Activated CD4-positive, alpha-beta T cell treated with anti-CD3 and anti-CD28 coated beads, Interleukin-2, Interleukin-4, amounts not matched to agents 100 ng/mL and 50 ng/mL, durations not matched to agents 16 hours and 8 hours (primary cell): ENCODE measurements at places on chromosomes 7 and 10.

DNA sequence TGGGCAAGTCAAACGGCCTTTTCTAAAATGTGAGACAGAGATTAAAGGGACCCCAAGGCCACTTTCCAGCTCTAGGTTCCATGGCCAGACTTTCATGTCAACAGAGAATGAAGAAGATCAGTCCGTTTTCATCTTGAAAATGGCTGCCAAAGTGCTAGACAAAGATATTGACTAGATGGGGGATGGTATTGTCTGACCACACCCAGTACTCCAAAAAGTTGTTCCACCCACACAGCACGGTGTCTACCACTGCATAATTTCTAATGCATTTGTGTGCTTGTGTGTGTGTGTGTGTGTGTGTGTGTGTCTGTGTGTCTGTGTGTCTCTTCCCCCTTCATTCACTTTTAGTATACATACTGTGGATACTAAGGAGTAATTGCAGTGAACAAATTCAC is 1.3 kb downstream of the COL1A2 start:
- DNase-seq, result no peak

DNA sequence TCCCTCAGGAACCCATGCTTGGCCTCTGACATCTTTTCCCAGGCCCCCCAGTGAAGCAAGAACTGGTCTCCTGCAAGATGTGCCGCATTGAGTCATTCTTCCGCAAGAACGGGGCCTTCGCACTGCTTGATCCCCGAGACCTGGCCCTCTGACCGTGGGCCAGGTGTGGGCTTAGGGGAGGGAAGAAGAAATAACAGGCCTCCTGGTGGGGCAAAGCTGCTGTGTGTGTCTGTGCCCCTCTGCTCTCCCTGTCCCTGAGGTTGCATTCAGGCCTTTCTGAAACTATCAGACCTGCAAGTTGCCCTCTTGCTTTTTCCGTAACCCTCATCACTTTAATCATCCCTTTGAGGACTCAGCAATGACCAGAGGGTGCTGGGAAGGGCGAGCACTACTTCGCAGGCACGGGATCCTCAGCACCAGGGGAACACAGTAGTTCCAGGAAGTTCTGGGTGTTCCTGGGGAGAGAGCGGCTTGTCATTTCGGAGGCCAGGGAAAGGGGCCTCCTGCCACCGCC is 6.0 kb downstream of the ATP6V1F start:
- no peak for DNase-seq

GRCh38 chr10:110790913-110791506 is 80.7 kb upstream of the PDCD4 start:
- DNase-seq, result no peak

- DNase-seq, result no peak
Observed at GRCh38 chr10:17683541-17683940, 39.6 kb downstream of the STAM start.

DNA sequence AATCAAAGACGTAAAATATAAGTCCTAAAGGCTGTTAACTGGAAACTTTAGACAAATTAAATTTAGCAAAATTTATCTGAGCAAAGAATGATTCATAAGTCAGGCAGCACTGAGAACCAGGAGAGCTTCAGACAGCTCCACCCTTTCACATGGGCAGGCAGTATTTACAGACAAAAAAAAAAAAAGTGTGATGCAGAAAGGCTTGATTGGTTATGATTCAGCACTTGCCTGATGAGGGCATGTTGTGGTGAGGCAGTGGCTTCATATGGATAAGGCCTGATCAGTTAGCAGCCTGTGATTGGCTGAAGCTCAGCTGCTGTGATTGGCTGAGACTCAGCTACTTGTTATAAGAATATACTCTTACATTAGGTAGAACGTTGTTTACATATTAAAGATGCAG is 495.4 kb upstream of the POM121L12 start:
- DNase-seq, result no peak

GRCh38 chr7:157194948-157195347 is 56.2 kb downstream of the UBE3C start:
- no peak for DNase-seq

DNA sequence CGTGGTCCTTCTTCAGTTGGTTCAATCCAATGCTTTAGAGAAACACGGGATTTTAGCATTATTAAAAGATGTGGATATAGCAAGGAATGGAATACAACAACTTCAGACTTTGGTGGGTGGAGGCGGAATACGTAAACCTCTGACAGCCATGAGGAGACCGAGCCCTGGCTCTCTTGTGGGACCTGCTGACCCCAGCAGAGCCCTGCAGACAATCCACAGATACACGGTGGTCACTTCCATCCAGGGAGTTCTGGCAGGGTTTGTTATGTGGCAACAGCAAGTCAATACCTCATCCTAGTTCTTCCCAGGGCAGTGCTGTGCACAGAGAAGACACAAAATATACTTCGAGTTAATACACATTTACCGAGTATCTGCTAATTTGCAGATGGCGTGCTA is 118.5 kb upstream of the DIP2C start:
- no peak for DNase-seq

DNA sequence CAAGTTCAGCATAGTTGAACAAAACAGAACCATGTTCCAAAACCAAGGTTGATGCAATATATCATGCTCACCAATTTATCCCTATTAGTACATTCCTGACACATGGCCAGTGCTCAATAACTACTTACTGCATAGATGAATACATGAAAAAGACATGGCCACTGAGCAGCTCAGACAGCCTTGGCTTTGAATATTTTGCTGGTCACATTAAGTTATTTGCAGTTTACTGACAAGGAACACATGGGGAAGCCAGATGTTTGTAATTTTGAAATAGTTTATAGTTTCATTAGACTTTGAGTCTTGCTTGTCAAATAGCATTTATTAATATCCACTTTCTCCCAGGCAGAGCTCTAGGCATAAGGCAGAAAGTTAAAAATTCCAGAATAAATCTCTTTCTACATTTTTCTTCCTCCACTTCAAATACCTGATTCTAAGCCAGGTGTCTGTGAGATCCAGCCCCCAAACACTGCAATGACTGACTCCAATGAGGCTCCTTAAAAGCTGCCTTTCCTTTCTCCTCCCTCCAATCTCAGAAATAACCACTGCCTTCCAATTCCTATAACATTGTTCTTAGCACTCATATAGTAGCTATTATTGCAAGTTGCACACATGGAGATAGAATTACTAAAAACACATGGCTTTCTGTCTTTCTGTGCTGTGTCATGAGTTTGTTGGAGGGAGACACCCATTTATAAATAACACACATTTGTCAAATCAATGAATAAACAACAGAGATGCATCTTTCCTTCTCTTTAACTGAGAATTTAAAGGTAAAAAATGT is 91.3 kb downstream of the PCGF5 start:
- DNase-seq, result no peak

DNA sequence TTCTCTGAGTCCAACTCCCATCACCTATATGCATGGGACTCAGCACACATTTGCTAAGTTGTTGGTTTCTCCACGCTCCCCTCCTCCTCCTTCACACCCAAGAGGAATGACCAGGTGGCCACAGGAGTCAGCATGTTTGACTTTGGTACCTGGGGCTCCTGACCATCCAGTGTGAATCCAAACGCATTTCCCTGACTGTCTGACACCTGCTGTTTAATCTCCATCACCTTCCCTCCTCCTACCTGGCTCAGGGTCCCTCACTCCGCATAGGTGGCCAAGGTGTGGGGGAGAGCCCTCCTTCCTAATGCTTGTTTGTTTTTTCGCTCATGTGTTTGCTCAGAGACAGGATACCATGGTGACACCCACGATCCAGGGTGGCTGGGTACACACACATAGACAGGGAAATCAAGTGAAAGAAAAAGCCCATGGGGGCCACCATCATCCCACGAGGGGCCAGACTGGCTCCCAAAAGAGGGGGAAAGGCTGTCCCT is 194.9 kb downstream of the KCNMA1 start:
- DNase-seq, result no peak

DNA sequence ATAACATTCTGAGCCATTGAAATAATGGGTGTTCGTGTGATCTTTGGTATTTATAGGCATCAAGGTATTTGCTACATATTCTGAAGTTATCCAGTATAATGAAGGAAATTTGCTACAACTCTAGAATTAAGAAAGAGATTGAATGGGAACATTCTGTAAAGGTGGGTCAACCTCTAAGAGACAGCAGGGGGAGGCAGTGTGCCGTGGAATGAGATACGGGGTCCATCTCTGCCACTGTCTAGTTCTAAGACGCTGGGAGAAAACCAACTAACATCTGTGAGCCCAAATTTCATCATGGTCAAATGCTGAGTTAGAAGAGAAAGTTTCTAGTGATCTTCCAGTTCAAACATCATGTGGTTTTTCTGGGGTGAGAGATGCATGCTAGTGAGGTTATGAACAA is 368.9 kb downstream of the SORCS1 start:
- peak; percentile 28 for DNase-seq

- no peak for DNase-seq
Observed at GRCh38 chr10:12832096-12832495, 169.4 kb downstream of the CCDC3 start.

DNA sequence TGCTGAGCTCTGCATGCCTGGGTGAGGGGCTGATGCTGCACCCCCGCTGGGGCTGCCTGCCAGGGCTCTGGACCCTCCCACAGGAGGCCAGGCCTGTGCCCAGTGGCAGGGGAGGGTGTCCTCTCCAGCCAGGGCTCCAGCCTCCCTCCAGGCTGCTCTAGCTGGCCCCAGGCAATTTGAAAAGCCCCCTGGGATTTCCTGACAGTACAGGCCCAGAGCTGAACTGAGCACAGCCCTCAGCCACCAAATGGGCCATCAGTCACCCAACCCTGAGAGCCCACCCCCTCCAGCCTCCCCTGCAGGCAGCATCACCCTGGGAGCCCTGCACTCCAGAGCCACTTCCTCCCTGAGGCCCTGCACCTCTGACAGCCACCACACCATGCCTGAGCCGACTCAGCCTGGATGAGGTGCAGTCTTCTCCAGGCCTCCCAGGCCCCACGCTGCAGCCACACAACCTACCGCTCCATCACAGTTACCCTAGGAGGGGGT is 101.8 kb upstream of the RET start:
- no peak for DNase-seq

GRCh38 chr7:66734006-66734405 is 6.5 kb upstream of the RABGEF1 start:
- no peak for DNase-seq

- peak; percentile 19 for DNase-seq
Observed at GRCh38 chr10:44010873-44011602, 362.4 kb upstream of the ZNF32 start.

DNA sequence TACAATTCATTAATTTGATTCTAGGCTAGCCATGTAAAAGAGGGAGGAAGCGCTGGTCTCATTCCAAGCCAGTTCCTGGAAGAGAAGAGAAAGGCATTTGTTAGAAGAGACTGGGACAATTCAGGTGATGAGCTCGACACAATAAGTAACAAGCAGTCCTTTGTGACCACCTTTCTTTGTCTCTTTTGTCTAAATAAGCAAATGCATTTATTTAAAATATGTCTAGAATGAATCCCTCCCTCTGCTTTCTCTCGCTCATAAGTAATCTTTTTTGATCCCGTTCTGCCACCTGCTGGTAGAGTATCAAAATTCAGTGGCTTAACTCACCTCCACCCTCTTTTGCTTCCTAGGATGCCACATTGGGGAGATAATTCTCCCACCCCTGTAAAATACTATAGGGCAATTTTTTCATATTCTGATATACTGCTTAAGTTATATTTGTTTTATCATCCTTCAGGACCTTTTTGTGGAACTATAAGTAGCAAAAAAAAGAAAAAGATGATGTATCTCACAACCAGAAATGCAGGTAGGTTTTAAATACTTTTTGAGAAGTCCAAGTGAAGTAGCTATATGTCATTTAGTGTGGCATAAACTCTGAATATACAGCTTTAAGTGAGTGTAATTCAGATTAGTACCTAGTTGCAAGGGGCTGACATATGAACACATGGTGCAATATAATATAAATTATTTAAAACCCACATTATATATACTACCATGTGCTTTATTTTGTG is 91.5 kb downstream of the GSDME start:
- DNase-seq, result peak; percentile 58

DNA sequence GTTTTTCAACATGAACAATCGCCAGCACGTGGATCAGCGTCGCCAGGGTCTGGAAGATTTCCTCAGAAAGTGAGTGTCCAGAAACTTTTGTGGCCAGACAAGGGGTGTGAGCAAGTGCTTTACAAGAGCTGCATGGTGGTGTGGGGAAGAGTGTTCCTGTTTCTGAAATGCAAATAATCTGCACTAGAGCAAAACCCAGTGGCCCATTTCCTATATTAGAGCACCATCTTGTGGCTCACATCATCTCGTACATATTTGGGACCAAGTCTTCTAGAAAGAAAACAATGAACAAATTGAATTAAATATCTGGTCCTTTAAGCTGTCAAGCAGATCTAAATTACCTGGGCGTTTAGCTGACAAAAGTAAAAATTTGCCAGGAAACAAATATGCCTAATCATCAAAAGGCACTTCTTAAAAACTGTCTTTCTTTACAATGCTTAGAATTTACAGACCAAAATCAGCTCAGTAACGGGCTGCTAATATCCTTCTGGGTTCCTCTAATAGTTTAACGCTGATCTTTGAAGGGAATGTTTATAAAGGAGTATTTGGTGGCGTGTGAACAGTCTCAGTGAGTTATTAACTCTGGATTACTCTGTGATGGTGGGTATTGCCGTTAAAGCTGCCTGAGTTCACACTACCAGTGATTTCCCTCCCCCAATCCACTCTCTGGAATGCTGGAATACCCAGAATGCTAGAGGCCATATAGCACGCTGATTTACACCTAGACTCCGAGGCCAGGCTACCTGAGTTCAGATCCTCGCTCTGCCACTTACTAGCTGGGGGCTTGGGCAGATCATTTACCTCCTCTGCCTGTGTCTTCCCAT is 73.6 kb downstream of the SNX10 start:
- DNase-seq, result peak; percentile 61

DNA sequence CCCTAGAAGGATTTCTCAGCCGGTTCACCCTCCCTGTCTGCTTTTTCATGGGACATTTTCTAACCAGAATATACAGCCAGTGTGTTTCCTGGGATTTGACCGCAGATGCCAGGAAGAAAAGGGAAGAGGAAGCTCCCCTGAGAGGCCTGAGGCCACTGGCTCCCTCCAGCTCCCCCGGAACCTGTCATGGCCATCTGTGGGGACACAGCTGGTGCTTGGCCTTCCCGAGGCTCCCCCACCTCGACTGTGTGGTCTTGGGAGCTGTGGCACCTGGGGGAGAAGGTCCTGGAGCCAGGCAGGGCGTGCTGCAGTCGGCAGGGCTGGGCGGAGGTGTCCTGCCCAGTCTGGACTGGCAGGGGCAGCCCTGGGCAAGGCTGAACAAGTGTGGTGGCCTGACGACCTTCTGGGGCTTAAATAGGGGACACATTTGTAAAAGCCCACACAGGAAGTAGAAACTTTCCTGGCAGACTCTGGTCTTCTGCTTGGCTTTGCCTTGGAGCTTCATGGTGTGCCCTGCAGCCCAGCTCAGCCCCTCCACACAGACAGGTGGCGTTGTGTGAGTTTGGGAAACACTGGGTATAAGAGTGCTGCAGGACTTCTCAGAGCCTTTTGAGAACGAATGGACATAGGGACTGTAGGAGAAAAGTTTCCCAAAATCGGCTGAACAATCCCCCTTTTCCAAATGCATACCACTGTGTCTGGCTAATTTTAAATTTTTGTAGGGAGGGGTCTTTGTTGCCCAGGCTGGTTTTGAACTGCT is 6.8 kb downstream of the BRI3 start:
- no peak for DNase-seq

GRCh38 chr7:41536873-41537665 is 165.8 kb downstream of the INHBA start:
- no peak for DNase-seq
